GM12878 (cell line): ENCODE measurements at places on chromosomes 5 and 9. TPM values are rescaled to one million over a fixed set of nuclear protein-coding genes. Genes with fewer than 3 reads are reported as not detected.

The CTSV gene
- total RNA-seq: 0.21 and 0.36 TPM in 2 replicates

The SEMA4D gene
- 120 and 136 TPM in 2 replicates for total RNA-seq

The PCDHB7 gene
- not detected in 2 replicates for total RNA-seq

The LCN6 gene
- not detected in 2 replicates for total RNA-seq

The GAS1 gene
- total RNA-seq: not detected in 2 replicates

The GBGT1 gene
- 1.3 and 1.4 TPM in 2 replicates for total RNA-seq

The F2RL1 gene
- 0.10 and 0.16 TPM in 2 replicates for total RNA-seq

The GOLM1 gene
- total RNA-seq: 18.7 and 19.0 TPM in 2 replicates

The MAN2A1 gene
- 12.0 and 14.5 TPM in 2 replicates for total RNA-seq

The MEF2C gene
- total RNA-seq: 207 and 225 TPM in 2 replicates

The GMCL2 gene
- not detected in 2 replicates for total RNA-seq

The FOXD4L4 gene
- total RNA-seq: 0.24 and 0.36 TPM in 2 replicates

The SH2D3C gene
- total RNA-seq: 21.0 and 23.5 TPM in 2 replicates

The ZFP37 gene
- 1.3 and 1.6 TPM in 2 replicates for total RNA-seq

The SLC26A2 gene
- 5.7 and 6.1 TPM in 2 replicates for total RNA-seq

The HTR1A gene
- total RNA-seq: not detected in 2 replicates

The PCDHB15 gene
- not detected in 2 replicates for total RNA-seq

The OTULINL gene
- total RNA-seq: 3.1 and 4.7 TPM in 2 replicates

The OR1Q1 gene
- not detected in 2 replicates for total RNA-seq

The NR2F1-AS1 gene
- 0.19 and 0.62 TPM in 2 replicates for total RNA-seq

The SNAPC3 gene
- total RNA-seq: 19.4 and 24.4 TPM in 2 replicates

The CLK4 gene
- total RNA-seq: 17.0 and 19.3 TPM in 2 replicates

The SPEF2 gene
- total RNA-seq: 0.24 TPM in 1 of 2 replicates, not detected in the other

The MELK gene
- 36.6 and 38.7 TPM in 2 replicates for total RNA-seq

The SPINK6 gene
- not detected in 2 replicates for total RNA-seq

The RMRP gene
- 18,533 and 18,901 TPM in 2 replicates for total RNA-seq

The MORN5 gene
- total RNA-seq: not detected in 2 replicates

The C7 gene
- total RNA-seq: 0.82 and 0.90 TPM in 2 replicates

The PCDHAC1 gene
- not detected in 2 replicates for total RNA-seq

The INSL4 gene
- not detected in 2 replicates for total RNA-seq

The SYNPO gene
- 21.0 and 21.8 TPM in 2 replicates for total RNA-seq

The GRK6 gene
- 118 and 124 TPM in 2 replicates for total RNA-seq
